ENCODE measurements at places on chromosomes 6 and 20. TPM values are rescaled to one million over a fixed set of nuclear protein-coding genes. Genes with fewer than 3 reads are reported as not detected.

Gene ETV7
- total RNA-seq: not detected

Gene VARS2
- 13.5 TPM for total RNA-seq

Gene EYA2
- 2.6 TPM for total RNA-seq

Gene CTCFL
- not detected for total RNA-seq

Gene VGLL2
- not detected for total RNA-seq

Gene TPX2
- total RNA-seq: 115 TPM

Gene TMEM14B
- total RNA-seq: 143 TPM

Gene TMC2
- not detected for total RNA-seq

Gene CBLN4
- total RNA-seq: not detected

Gene ULBP1
- total RNA-seq: 1.00 TPM

Gene EFCAB8
- not detected for total RNA-seq

Gene TRIM10
- not detected for total RNA-seq

Gene MAS1
- total RNA-seq: not detected

Gene C6orf132
- 1.9 TPM for total RNA-seq

Gene TM9SF4
- total RNA-seq: 36.2 TPM

Gene PRL
- total RNA-seq: not detected

Gene FOXP4
- 28.7 TPM for total RNA-seq

Gene EIF6
- 401 TPM for total RNA-seq

Gene DEFB124
- total RNA-seq: not detected

Gene MOG
- total RNA-seq: not detected

Gene PRND
- not detected for total RNA-seq

Gene CALHM6
- total RNA-seq: not detected

Gene PACSIN1
- not detected for total RNA-seq

Gene SIM1
- total RNA-seq: not detected

Gene PI16
- total RNA-seq: not detected
